ENCODE measurements at places on chromosomes 6 and 20. TPM values are rescaled to one million over a fixed set of nuclear protein-coding genes. Genes with fewer than 3 reads are reported as not detected.

DNA sequence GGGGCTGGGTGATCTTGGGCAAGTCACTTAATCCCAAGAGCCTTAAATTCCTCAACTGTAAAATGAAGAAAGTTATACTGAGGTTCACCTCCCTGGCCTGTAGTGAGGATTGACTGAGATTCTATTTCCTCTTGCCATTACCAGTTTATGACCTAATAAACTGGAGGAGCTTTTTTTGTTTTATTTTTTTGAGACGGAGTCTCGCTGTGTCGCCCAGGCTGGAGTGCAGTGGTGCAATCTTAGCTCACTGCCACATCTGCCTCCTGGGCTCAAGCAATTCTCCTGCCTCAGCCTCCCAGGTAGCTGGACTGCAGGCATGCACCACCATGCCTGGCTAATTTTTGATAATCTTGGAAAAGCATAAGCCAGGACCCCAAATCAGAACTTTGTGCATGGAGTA is 161.4 kb upstream of the SNX9 start:
- no peak for DNase-seq

GRCh38 chr6:68741501-68742386 is 106.7 kb downstream of the ADGRB3 start:
- DNase-seq = no peak

- DNase-seq = no peak
Measured at GRCh38 chr6:35730745-35731413, 6.0 kb upstream of the ARMC12 start.

DNA sequence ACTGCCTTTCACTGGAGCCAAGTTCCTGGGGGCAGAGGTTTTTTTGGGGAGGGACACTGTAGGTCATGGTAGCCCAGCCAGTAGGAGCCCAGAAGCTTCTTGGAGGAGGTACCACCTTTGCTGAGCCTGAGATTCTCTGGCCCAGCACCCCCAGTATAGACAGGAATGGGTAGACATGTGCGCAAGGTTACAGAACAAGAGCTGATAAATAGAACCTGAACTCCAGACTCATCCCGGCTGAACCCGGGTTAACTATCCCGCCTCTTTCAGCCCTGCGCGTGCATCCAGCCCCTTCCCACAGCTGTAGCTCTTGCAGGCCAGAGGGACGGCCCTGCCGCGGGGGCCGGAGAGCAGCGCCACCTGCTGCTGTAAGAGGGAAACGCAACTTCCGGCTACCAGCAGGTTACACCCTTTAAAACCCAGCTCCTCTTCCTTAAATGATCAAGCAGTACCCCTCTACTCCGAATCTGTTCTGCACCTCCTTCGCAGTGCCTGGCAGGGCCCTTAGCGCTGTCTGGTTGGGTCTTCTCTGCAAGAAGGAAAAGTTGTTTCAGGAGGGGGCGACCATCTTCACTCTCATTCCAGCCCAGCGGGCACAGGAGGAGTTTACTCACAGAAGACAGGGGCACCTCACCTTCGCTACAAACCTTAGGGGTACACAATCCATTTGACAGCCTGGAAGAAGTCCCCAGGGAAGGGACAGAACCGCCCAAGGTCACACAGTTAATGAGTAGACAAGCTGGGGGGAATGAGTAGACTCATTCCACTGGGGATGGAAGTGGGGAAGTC is 7.5 kb downstream of the SRXN1 start:
- DNase-seq = peak; percentile 92

GRCh38 chr6:16092140-16092539 is 36.7 kb upstream of the MYLIP start:
- no peak for DNase-seq

GRCh38 chr6:4504700-4505099 is 271.5 kb upstream of the CDYL start:
- DNase-seq = no peak

GRCh38 chr20:25247000-25247517 is 826 bp upstream of the PYGB start:
- DNase-seq = peak; percentile 68

GRCh38 chr6:31399589-31400466 is 3.6 kb upstream of the MICA start:
- peak; percentile 68 for DNase-seq

DNA sequence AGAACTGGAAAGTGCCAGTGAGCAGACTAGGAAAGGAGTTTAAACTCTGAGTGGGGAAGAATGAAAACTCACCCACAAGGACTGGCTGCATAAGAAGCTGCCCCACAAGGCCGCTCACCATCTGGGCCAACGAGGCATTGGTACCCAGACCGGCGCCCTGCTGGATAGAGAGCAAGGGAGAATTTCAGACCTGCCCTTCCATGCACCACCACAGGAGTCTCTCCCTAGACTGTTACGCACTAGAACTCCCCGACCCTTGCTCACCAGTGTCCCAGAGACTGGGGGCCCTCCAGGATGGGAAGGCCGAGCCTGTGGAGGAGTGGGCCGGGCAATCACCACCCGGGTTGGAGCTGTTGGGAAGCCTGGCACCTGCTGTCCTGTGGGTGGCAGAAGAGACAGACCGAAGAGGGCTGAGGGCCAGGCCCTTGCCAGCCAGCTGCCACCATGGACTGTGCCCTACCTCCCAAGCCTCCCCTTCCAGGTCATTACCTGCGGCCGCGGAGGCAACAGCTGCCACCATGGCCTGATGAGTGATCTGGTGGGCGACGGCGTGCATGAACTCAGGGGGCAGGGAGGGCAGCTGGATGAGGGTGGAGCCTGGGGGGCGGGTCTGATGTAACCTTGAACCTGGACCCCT is 8.5 kb downstream of the BAG6 start:
- DNase-seq = no peak

DNA sequence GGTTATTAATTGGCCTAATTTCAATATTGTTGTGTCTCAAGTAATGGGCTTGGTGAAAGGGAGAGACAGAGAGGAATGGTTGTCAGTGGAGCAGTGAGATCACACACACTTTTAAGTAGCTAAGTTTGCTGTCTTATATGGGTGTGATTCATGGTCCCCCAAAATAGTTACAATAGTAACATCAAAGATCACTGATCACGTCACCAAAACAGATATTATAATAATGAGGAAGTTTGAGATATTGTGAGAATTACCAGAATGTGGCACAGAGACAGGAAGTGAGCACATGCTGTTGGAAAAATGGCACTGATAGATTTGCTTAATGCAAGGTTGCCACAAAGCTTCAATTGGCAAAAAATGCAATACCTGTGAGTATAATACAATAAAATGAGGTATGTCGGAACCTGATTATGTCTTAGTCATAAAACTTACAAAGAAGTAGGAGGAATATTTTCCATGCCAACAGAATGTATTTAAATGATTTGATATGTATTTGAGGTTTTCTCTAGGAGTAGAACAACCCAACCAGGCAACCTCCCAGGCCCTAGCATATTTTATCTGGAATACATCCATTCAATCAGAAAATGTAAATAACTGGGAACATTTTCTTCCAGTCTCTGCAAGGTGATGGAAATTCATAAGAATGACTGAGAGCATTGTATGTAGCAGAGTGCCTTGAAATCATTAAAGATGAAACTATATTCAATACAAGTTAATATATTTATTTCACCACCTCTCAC is 167.8 kb downstream of the CARMIL1 start:
- DNase-seq = no peak

GRCh38 chr20:24962510-24962909 is 13.4 kb downstream of the CST7 start:
- DNase-seq = no peak

DNA sequence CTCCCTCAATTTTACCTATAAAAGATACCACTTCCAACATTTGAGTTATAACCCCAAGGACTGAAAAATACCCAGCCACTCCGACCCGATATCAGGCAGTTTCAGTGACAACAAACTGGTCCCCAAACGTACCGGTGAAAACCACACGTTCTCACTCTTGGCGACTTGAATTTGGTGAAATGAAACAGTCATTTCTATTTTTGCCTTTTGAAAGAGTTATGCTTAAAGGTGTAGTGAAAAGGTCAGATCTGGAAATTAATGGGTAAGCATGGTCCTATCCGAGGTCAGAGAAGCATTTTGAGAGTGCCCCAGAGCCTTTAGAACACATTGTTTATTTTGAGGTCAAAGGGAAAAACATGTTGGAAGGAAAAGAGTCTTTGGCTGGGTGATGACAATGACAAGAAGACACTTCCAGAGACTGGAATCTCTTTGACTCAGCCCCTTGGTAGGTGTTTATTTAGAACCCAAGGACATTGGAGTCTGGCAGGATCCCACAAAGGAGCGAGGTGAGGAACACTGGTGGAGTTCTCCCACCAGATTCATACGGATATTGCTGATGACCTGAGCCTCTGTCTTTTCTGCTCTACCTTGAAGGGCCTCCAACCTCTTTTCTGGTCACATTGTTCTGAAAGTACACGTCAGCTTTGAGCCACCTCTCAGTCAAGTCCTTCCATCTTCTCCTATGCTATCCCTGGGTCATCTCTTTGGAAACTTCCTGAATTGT is 235.0 kb downstream of the GMPR start:
- DNase-seq = no peak

GRCh38 chr6:152087701-152088100 is 280.2 kb downstream of the ESR1 start:
- DNase-seq = no peak

DNA sequence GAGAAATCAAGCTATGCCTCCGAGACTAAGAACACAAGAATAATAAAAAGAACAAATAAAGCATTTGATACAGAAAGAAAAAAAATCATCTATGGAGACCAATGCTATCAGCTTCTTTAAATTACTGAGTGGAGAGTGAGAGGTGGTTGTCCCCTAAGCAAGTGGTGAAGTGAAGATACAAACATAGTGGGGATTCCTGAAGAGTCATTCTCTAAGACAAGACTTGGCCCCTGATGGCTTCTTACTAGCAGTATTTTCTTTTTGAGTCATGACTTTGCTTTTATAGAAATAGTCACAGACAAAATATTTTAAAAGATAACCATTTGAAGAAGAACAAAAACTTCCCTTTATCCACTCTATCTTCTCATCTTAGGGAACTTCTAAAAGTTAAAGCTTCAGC is 261.4 kb upstream of the PRDM1 start:
- no peak for DNase-seq

- no peak for DNase-seq
Measured at GRCh38 chr6:5484692-5485091, 223.4 kb downstream of the FARS2 start.

DNA sequence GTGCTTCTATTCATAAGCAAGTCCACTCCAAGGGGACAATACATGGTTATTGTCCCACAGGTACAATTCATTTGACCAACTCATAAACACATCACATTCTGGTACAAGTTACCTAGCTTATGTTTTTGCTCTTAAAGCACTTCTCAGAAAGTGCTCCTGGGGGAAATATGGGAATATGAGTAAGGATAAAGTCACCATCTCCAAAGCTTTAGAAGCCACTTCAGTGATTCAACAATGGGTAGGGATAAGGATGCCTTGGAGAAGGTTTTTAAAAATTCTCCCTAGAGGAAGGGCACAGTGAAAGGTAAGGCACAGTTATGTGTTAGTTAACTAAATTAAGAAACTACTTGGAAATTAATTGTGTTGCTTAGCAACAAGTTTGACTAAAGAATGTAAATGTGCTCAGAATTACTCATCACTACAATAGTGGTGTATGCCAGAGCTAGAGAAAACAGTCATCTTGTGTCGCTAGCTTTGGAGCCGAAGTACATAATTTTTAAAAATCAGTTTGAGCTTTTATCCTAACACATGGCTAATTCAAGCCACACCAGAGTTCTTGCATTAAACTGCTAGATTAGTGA is 39.5 kb upstream of the LAMP5 start:
- no peak for DNase-seq

GRCh38 chr20:38730167-38730988 is 6.1 kb downstream of the SLC32A1 start:
- no peak for DNase-seq

DNA sequence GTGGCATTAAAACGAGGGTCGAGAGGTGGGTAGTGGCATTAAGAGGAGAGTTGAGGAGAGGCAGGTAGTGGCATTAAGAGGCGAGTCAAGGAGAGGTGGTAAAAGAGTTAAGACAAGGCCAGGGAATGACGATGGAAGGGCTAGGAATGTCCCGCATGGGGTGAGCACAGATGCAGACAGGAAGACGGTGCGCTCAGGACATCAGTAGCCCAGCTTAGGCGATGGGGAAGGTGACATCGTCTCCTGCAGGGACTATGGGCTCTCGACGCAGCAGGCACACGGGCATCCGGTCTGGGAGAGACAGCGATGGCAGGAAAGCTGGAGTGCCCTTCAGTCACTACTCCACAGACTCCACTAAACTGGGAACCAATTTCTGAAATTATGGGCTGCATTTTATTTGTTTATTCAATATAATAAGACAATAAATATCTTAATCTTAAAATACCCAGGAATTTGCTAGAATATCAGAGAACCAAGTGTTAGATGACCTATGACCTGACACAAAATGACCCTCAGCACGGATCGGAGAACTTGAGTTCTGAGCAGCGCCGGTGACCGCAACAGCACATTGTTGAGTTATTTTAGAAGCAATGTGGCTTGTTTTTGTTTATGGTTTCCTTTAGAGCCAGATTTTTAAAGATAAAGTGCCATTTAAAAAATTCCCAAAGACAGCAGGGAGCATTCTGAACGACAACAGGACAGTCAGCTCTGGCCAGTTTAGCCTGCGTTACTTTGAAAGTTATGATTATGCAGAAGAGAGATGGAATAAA is 177.7 kb downstream of the SMOC2 start:
- DNase-seq = no peak

GRCh38 chr6:42829561-42830092 is 47.8 kb downstream of the BICRAL start:
- DNase-seq = no peak

GRCh38 chr20:13863244-13863643 is 78.4 kb downstream of the NDUFAF5 start:
- no peak for DNase-seq

- no peak for DNase-seq
Measured at GRCh38 chr6:156781861-156782631, 4.9 kb downstream of the ARID1B start.

- DNase-seq = no peak
Measured at GRCh38 chr6:119179842-119180241, 101.4 kb upstream of the FAM184A start.

- no peak for DNase-seq
Measured at GRCh38 chr6:163148451-163149278, 265.9 kb upstream of the QKI start.

- DNase-seq = no peak
Measured at GRCh38 chr20:35465976-35466375, 10.6 kb downstream of the CEP250 start.

RAB5IF gene
- polyA plus RNA-seq = 108 TPM

CD24 gene
- polyA plus RNA-seq = 5.9 TPM

PSMB9 gene
- polyA plus RNA-seq = 52.4 TPM

NMBR gene
- not detected for polyA plus RNA-seq

GABRR1 gene
- not detected for polyA plus RNA-seq

ZNF512B gene
- polyA plus RNA-seq = 10.4 TPM

C6orf163 gene
- polyA plus RNA-seq = 0.54 TPM

C6orf118 gene
- not detected for polyA plus RNA-seq

SLC17A1 gene
- not detected for polyA plus RNA-seq

TMEM74B gene
- polyA plus RNA-seq = 1.8 TPM

NRSN2 gene
- polyA plus RNA-seq = 88.6 TPM

SSR1 gene
- 50.7 TPM for polyA plus RNA-seq

ZBTB46 gene
- polyA plus RNA-seq = 0.15 TPM

SEL1L2 gene
- polyA plus RNA-seq = not detected

WFDC5 gene
- 0.11 TPM for polyA plus RNA-seq

PRL gene
- not detected for polyA plus RNA-seq

CD93 gene
- polyA plus RNA-seq = 0.02 TPM

C6orf15 gene
- not detected for polyA plus RNA-seq

NKX2-2 gene
- polyA plus RNA-seq = not detected

SPAG4 gene
- 5.9 TPM for polyA plus RNA-seq

TRIM15 gene
- polyA plus RNA-seq = not detected
